Caki2 (cell line): ENCODE measurements at places on chromosomes 12 and 14.

- peak; percentile 40 for DNase-seq
Measured at GRCh38 chr12:27517961-27518665, 5.9 kb upstream of the PPFIBP1 start.

GRCh38 chr14:104868811-104869572 lies 3.9 kb downstream of the CEP170B start:
- DNase-seq, result no peak

DNA sequence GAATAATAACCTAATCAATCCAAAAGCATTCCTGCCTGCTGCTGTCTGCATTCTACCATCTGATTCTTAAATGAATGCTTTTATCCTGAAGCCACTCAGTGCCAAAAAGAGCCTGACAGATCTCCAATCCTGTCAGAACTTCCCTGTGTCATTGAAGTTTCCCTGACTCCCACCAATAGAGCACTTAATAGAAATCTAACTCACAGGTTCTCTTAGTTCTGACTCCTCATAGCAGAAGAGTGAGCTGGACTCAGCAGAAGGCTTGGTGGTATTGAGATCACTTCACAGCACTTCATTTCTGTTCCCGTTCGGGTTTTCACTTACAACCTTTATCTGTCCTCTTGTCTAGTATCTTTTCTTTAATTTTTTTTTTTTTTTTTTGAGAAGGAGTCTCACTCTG lies 102.6 kb downstream of the OTOGL start:
- DNase-seq, result no peak

DNA sequence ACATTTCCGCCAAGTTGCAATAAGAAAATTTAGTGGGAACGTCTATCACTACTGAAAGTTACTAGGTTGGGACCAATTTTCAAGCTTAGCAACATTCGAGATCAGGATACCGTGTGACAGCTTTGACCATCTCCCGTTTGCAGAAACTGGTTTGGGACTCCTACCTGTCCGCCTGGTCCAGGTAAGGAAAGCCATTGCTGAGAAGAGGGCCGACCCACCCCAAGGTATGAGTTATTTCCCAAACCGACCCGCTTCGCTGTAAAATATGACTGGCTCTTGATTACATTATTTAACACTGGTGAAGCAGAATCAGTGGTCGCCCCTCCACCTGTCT lies 271 bp downstream of the DNAI7 start:
- DNase-seq, result no peak

DNA sequence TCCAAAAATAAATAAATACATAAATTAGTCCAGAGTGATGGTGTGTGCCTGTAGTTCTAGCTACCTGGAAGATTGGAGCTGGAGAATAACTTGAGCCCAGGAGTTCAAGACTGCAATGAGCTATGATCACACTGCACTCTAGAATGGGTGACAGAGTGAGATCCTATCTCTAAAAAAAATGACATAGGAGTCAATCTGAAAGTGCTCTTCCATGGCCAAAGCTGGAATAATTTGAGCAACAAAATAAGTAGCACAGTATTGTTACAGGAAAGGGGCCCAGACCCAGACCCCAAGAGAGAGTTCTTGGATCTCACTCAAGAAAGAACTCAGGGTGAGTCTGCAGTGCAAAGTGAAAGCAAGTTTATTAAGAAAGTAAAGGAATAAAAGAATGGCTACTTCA lies 24.9 kb upstream of the SLC7A8 start:
- no peak for DNase-seq

- DNase-seq, result no peak
Measured at GRCh38 chr12:3004655-3005565, 45.7 kb downstream of the TEAD4 start.

GRCh38 chr12:24770334-24770733 lies 178.6 kb downstream of the BCAT1 start:
- no peak for DNase-seq

DNA sequence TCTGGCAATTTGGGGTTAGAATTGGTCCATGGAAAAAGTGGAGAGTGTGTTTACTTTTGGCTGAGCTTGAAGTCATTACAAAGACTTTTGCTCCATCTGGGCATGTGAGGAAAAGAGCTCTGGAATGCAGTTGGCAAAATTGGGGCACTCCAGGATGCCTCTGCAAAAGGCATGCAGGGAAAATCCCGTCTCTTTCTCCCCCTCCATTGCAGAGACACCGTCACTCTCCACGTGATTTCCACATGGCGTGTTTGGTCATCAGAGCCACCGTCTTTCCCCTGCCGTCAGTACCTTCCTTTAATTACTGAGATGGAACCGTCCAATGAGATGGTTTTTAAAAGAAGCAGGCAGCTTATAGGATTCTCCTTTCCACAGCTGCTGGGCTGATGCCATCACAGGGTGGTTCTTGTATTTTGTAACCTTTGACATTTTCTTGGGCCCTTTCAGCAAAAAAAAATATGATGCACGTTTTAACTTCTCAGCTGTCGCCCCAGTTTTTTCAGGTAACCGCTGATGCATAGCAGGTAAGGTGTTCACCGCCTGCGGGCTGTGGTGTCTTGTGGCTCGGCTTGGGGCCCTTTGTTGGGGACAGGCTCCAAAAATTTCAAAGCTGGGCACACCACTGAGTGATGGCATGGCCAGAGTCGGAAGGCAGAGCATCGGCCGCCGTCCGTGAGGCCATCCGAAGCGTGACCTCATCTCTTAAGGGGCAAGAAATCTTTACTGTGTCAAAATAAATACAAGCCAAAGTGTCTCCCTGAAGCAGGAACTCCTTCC lies 68.4 kb downstream of the CACNA1C start:
- no peak for DNase-seq

- no peak for DNase-seq
Measured at GRCh38 chr14:81579115-81579514, 45.5 kb upstream of the SEL1L start.

GRCh38 chr12:25775968-25776367 lies 182.5 kb upstream of the RASSF8 start:
- no peak for DNase-seq

DNA sequence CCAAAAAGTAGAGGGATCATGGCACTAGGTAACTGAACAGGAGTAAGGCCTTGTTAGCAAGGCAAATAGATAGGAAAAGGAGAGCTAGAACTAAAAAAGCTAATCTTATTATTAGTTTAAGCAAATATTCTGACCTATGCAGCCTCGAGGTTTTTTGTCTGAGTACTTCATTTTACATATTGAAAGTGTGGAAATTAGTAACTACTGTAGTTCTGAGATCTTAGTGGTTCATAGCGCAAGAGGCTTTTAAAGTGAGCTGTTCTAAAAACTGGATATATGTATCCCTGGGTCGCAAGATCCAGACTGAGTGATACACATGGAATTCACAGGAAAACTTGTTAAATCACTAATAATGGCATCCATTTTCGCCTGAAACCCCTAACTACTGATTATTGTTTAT lies 411.0 kb upstream of the SOX5 start:
- no peak for DNase-seq

GRCh38 chr12:121297435-121297991 lies 1.0 kb upstream of the CAMKK2 start:
- peak; percentile 81 for DNase-seq

- DNase-seq, result no peak
Measured at GRCh38 chr12:22051114-22051698, 5.2 kb downstream of the CMAS start.

- no peak for DNase-seq
Measured at GRCh38 chr14:48417715-48418500, 742.5 kb upstream of the MDGA2 start.

GRCh38 chr12:111034083-111034885 lies 113.9 kb upstream of the MYL2 start:
- no peak for DNase-seq

DNA sequence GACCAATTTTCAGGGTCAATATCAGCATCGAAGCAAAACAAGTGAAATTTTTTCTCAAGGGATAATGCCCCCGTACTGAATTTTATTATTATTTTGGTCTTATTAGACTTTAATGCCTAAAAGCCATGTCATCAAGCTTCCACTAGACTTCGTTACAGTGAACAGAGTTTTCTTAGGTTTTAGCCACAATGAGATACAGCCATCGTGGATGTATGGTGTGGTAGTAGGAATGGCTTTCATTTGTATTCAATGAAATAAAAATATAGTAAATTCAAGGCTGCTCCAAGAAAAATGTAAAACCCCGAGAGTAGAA lies 11.7 kb downstream of the TAOK3 start:
- DNase-seq, result no peak

- DNase-seq, result no peak
Measured at GRCh38 chr12:130992979-130993538, 39.4 kb downstream of the ADGRD1 start.

GRCh38 chr12:89694542-89694941 lies 14.1 kb downstream of the ATP2B1 start:
- DNase-seq, result no peak

- no peak for DNase-seq
Measured at GRCh38 chr14:30995689-30996088, 29.8 kb upstream of the AP4S1 start.

GRCh38 chr14:81211844-81212243 lies 8.9 kb downstream of the GTF2A1 start:
- no peak for DNase-seq

GRCh38 chr12:202081-202731 lies 11.8 kb downstream of the SLC6A12 start:
- DNase-seq, result no peak

- DNase-seq, result no peak
Measured at GRCh38 chr14:56057071-56057741, 61.0 kb upstream of the PELI2 start.

DNA sequence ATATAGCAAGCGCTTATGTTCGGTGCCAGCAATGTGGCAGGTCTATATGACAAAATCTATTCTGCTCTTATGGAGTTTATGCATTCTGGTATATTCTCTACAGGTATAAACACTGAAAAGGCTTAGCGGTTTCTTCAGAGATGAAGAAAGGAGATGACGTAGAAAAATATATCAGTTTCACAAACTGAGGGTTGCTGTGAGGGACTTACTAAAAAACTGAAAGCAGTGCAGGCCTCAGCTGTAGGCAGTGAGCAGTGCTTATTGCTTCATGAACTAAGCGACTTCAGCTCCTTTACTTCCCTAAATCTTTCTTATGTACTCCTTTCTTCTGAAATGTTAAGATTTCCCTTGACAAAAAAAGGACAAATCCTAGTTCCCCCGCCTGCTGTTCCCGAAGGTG lies 4.5 kb downstream of the DDX47 start:
- no peak for DNase-seq

- DNase-seq, result peak; percentile 83
Measured at GRCh38 chr14:101476916-101477553, 84.3 kb upstream of the DIO3 start.

GRCh38 chr12:124149287-124149686 lies 145.6 kb upstream of the RFLNA start:
- no peak for DNase-seq
